ENCODE measurements at places on chromosomes 6 and 20.

- no peak for DNase-seq
Measured at GRCh38 chr6:166206510-166207283, 39.0 kb upstream of the TBXT start.

DNA sequence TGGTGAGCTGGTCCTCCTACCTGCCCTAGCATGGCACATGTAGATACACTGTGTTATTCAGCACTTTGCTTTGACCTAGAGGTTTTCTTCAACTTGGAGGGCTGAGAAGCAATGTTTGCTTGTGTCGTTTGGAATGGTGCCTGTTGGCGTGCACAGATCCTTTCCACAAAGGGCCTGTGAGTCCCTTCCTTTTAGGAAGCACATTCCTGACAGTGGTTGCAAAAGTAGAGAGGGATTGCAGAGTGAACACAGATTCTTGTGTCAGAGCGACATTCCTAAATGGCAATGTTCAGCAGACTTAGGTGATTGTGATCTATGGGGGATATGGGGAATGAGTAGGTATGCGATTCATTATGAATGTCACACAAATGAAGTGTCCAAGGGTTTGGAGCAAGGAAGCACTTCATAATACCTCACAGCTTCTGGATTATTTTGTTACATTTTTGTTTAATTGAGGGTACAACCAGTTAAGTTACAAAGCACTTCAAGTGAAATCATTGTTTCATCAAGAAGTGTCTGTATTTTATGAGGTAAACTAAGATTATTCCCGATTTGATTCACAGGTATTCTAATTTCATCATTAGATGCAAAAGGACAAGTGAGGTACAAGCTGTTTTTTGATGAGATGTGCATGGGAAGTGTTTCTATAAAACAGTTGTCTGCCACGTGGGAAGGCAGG lies 713 bp upstream of the RNF144B start:
- DNase-seq, result peak; percentile 23

DNA sequence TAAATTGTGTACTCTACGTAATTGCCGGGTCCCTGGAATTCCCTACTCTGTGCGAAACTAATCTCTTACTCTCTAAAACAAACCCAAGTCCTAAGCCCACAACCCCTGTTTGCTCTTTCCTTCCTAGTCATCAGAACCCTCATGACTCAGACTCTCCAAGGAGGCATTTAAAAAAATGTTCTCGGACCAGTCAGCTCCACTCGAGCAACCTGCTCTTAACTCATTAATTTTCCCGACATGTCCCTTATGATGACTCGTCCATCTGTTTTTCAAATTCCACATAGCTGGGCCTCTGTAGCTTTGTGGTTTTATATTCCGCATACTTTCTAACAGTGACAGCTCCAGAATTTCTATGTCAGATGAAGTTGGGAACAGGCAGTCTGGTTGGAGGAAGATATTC lies 2.6 kb upstream of the MUC22 start:
- DNase-seq, result peak; percentile 85

- DNase-seq, result no peak
Measured at GRCh38 chr6:42243046-42243445, 25.4 kb upstream of the MRPS10 start.

- peak; percentile 82 for DNase-seq
Measured at GRCh38 chr6:158408552-158409130, 96.4 kb downstream of the TULP4 start.

GRCh38 chr6:112475083-112475482 lies 128.0 kb downstream of the RFPL4B start:
- DNase-seq, result peak; percentile 18

- no peak for DNase-seq
Measured at GRCh38 chr6:34082864-34083626, 62.8 kb downstream of the GRM4 start.

DNA sequence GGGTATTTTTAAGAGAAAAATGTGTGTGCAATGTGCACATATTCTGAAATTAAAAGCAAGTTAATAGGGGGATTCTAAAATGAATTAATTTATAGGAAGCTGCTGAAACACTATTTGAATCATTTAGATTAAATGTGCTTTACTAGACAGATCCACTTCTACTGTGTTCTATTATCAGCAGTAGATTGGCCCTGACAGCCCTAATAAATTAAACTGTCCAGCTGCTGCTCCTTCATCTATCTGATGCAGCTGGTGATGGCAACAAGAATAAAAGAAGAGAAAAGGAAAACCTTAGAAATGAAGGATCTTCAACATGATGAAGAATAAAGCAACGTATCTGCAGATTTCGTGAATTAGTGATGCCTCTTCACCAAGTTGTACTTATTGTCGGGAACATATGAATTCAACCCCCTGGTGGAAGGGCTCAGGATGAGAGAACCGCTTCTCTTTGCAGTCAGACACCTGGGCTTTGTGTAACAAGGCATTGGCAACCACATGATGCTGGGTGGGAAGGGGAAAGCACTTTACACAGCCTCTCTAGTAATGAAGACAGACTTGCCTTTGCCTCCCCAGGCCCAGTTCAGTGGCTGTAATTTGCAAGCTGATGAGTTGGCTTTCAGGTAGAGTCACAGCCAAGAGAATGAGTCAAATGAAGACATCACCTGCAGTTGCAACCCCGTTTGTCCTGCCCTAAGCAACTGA lies 94.4 kb downstream of the LAMP5 start:
- DNase-seq, result no peak

DNA sequence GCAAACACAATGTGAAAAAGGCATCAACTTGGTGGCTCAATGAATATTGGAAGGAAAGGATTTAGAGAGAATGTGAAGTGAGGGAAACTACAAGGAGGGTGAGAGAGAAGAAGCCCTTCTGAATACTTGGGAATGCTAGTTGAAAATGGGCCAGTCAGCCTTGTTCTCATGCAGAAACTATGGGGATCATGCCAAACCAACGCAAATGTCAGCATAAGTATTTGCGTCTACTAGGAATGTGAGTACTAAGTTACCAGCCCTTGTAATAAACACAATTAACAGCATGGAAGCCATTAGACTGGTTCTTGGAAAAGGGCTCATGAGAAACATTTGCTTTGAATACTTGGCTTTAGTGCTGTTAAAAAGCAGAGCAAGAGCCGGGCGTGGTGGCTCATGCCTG lies 54.9 kb upstream of the AIG1 start:
- DNase-seq, result no peak

- no peak for DNase-seq
Measured at GRCh38 chr6:53203483-53203882, 54.8 kb upstream of the GCM1 start.

- no peak for DNase-seq
Measured at GRCh38 chr20:38987777-38988176, 25.6 kb downstream of the DHX35 start.

GRCh38 chr6:89287351-89288028 lies 27.6 kb downstream of the GABRR2 start:
- no peak for DNase-seq

DNA sequence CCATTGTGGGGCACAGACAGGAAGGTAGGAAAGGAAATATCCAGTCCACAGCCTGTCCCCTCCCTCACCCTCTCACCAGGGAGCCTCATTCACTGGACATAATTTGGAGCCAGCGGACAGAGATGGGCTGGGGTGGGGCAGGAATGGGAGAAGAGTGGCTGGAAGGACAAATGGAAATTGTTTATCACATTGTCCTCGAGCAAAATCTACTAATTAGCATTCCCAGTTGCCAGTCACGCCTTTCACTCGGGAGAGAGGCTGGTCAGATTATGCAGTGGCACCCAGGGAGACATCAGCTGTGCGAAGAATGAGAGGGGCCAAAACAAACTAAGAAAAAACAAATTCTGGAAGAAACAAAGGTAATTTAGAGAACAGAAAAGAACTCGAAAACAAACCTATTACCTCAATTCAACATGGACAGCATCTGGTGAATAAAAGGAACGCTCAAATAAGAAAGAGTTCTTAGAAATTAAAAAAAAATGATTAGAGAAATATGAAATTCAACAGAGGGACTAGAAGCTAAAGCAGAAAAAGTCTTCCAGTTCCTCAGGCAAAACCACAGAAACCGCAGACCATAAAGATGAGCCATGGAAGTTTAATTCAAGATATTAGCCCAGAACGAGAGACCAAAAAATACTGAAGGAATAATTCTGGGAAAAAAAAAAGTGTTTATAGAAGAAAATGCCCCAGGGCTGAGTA lies 108.5 kb upstream of the RALGAPA2 start:
- DNase-seq, result no peak

GRCh38 chr20:31717478-31718201 lies 5.0 kb downstream of the BCL2L1 start:
- DNase-seq, result no peak

- DNase-seq, result no peak
Measured at GRCh38 chr20:2698186-2698817, 5.7 kb downstream of the EBF4 start.

DNA sequence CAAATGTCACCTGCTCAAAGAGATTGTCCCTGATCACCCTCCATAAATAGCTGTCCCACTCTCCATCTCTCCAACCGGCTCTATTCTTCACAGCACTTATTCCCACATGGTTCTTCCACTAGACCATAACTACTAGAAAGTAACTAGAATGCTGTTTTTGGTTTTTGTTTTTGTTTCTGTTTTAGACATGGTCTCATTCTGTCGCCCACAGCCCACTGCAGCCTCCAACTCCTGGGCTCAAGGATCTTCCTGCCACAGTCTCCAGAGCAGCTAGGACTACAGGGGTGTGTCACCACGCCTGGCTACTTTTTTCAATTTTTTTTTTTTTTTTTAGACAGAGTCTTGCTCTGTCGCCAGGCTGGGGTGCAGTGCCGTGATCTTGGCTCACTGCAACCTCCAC lies 12.2 kb downstream of the MMP24 start:
- DNase-seq, result no peak

- peak; percentile 13 for DNase-seq
Measured at GRCh38 chr20:53539516-53539915, 54.1 kb downstream of the ZNF217 start.

- peak; percentile 66 for DNase-seq
Measured at GRCh38 chr20:41245086-41245707, 72.3 kb downstream of the ZHX3 start.

DNA sequence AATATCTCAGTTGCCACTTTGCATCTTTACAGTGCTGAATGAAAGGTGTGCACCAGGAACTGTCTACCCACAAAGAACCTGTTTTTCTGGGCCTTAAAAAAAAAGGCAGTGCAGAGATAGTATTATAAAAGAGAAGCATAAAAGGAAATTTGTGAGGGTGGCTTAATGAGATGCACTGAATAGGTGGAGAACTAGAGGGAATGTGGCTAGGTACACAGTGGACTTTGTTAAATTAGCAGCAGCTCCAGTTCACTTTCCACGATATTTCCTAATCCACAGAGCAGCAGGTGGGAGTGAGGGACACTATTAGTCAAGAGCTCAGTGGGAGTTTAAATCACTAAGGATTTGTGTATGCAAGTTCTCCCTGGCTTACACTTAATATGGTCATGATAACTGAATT lies 38.8 kb downstream of the MAP7 start:
- no peak for DNase-seq

- DNase-seq, result peak; percentile 54
Measured at GRCh38 chr6:54775576-54775975, 71.0 kb upstream of the FAM83B start.

DNA sequence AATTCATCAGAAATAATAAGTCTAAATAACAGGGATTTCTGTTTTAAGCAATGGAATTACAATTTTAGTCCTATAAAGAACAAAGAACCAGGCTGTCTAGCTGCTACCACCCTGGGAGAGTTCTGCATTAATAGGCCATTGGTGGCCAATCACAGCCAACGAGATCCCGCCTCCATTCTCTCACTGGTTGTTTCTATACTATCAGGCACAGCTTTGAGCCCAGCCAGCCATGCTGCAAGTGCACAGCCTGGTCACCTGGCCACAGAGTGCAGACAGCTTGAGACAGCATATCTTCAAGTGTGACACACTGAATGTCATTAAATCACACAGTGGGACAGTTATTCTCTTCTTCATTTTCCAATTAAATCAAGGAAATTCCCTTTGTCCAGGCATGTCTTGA lies 16.1 kb upstream of the RAB22A start:
- DNase-seq, result no peak
